Esophagus squamous epithelium (tissue), 5 donors: ENCODE measurements at places on chromosomes 7 and 10.

GRCh38 chr10:116708391-116708821, 34.0 kb downstream of the HSPA12A start:
- DNase-seq: no peak

GRCh38 chr7:7178081-7178480, 4.3 kb upstream of the C1GALT1 start:
- DNase-seq: no peak

DNA sequence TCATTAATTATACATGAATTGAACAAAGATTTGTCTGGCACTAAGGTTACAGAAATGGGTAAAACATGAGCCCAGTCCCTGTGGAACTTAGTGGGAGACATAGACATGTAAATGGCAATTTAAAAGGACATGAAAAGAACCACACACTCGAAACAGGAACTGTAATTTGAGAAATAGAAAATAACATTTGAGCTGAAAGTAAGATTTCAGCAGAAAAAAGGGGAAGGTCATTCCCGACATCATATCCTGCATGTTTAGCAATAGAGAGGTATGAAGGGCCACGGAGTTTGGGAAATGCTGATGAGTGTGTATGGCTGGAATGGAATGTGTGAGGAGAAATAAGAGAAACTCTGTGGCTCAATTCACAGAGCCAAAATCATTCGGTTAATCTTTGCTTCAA, 175.4 kb upstream of the AHR start:
- no peak for DNase-seq

GRCh38 chr10:75506930-75507329, 75.5 kb downstream of the LRMDA start:
- no peak for DNase-seq

- DNase-seq: no peak
These were observed 113.5 kb downstream of the RBM20 start for GRCh38 chr10:110757586-110757985.

GRCh38 chr10:88651101-88651551, 13.1 kb upstream of the LIPF start:
- no peak for DNase-seq

DNA sequence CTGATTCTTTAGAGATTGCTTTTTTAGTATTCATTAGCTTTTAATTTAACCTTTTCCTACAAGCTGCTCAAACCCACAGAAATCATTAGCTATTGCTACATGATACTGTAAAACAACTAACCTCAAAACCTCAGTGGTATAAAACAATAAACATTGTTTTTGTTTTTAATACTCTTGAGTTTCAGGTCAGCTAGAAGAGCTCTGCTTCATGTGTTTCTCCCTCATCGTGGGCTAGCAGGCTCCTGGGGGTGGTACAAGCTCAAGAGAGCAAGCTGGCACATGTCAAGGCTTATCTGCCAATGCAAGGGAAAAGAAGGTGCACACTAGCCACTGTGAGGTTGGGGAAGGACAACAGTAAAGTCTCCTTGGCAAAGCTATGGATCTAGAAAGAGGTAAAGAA, 232.9 kb upstream of the PHF14 start:
- no peak for DNase-seq

DNA sequence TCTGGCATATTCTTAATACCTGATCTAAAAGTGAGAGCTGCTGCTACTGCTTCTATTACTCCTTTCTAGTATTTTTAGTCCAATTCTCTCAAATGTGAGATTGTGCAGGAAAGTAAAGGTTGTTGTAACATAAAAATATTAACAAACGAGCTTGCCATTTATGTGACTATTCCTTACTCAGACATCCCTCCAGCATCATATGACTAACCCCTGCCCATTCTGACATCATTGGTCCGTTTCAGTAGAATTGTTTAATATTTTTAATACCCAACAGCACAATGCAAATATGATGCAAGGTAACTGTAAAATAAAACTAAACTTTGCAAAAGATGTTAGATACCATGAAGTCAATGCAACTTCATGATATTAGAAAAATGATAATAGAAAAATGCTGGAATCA, 83.6 kb downstream of the CFAP58 start:
- no peak for DNase-seq

GRCh38 chr10:6473901-6474370, 106.1 kb downstream of the PRKCQ start:
- no peak for DNase-seq

DNA sequence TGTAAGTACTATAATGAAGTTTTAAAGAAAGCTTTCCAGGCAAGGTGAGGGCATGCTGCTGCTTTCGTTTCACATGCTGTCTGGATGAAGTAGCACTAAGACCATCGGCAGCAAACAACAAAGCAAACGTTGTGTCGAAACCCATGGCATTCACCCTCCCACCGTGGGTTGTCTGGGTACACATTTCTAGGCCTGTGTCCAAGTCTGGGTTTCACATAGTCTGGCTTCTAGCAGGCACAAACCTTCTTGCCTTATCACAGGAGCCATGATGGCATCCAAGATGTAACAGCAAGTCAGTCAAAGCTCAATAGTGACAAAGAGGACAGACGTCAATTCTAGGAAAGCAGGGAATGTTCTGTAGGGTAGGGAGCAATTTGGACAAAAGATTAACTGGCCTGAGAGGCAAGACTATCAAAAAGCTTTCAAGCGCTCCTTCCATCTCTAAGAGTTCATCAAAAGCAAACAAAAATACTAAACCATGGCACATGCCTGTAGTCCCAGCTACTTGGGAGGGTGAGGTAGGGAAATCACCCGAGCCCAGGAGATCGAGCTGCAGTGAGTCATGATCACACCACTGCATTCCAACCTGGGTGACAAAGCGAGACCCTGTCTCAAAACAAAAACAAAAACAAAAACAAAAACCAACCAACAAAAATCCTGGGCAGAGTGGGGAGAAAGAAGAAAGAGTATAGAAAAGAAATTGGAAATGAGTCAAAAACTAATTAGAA, 42.7 kb downstream of the PAXIP1 start:
- DNase-seq: no peak

- no peak for DNase-seq
These were observed at the start of gene HOXA7 for GRCh38 chr7:27156508-27156898. TSS of gene HOXA7 (minus strand) at chr7:27156675. CDS start at chr7:27156545, 130 bp downstream.

DNA sequence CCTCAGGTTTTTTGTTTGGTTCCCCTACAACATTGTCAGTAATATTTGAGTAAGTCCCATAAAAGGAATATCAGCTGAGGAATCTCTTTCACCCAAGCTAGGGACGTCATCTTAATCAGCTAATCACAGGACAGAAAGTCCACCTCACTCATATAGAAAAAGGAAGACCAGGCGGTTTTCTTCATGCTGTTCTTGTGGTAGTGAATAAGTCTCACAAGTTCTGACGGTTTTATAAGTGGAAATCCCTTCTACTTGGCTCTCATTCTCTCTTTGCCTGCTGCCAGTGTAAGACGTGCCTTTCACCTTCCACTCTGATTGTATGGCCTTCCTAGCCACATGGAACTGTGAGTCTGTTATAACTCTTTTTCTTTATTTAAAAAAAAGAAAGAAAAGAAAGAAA, 308.1 kb upstream of the PFKP start:
- DNase-seq: no peak

- DNase-seq: no peak
These were observed 120.1 kb downstream of the WDFY4 start for GRCh38 chr10:48804740-48805182.

DNA sequence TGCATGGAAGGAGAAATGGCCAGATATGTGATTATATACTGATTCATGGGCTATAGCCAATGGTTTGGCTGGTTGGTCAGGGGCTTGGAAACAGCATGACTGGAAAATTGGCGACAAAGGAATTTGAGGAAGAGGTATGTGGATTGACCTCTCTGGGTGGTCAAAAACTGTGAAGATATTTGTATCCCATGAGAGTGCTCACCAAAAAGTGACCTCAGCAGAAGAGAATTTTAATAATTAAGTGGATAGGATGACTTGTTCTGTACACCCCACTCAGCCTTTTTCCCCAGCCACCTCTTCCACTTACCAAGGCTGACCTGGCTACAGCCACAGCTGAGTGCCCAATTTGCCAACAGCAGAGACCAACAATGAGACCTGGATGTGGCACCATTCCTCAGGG, 146.7 kb downstream of the GPR37 start:
- DNase-seq: no peak

DNA sequence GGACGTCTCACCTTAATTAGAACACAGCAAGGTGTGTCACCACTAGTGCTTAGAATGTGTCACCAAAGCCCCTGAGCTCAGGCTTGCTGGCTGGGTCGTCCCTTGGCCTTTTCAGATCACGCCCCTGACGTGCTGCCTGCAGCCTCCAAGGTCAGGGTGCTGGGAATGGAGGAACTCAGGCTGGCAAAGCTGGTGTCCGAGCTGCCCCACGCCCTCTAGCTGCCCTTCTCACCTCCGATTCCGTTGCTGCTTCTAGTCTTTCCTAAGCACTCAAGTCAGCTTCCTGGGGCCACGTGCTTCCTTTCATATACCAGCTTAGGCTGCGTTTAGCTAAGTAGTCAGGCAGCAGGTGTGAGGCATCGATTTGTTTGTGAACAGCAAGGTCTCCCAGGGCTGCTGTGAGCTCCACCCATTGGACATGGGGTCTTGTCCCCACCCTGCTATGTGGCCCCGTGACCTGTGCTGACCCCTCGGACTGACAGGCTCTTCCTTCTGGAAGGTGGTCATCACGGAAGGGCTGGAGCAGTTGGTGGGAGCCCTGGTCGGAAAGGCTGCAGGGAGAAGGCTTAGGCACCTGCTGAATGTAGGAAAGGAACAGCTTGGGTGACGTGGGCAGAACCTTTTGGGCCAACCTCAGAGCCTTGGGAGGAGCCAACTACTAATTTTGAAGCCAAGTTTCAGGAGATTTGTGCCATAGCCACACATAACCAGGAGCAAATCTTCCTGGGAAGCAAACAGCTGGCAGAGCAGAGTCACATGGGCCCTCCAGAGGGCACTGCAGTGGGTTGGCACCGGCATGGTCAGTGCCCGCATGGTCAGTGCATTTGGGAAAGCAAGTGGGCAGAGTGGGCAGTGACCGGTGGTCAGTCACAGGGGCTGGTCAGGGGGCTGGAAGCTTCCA, 28.8 kb downstream of the VIPR2 start:
- no peak for DNase-seq

DNA sequence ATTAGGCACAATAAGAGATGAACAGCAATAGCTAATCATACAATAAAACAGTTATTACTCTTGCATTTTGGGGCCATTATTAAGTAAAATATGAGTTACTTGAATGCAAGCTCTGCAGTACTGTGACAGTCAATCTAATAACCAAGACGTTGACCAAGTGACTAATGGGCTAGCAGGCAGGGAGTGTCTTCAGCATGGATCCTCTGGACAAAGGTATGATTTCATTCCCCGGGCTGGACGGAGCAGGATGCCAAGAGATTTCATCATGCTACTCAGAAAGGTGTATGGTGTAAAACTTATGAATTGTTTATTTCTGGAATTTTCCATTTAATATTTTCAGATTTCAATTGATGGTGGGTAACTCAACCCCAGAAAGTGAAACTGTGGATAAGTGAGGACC, 80.9 kb downstream of the SHH start:
- DNase-seq: no peak

- DNase-seq: no peak
These were observed 487.2 kb downstream of the RPS24 start for GRCh38 chr10:78520737-78521430.

GRCh38 chr10:132487241-132488135, 50.1 kb upstream of the INPP5A start:
- no peak for DNase-seq

DNA sequence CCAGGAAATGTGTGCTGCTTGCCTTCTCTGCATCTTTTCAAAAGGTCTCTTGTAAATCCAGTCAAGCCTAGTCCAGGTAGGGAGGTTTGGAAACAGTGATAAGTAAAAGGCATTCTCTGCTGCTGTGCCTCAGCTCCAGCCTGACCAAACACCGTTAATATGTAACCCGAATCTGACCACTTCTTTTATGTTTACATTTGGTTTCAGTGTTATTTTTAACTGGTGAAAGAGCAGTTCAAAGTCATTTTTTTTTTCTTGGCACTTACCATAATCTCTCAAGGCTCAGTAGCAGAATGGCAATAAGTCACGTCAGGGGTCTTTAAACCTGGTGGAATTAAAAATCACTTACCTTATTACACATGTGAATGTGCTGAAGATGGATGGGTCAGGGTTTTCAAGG, 216.8 kb downstream of the PTEN start:
- no peak for DNase-seq

DNA sequence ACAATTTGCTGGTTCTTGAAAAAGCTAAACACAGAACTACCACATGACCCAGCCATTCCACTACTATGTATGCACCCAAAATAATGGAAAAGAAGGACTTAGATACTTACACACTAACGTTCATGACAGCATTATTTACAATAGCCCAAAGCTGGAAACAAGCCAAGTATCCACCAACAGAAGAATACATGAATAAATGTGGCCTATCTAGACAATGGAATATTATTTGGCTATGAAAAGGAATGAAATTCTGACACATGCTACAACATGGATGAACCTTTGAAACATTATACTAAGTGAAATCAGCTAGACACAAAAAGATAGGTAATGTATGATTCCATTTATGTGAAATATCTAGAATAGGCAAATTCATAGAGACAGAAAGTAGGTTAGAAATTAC, 67.4 kb upstream of the EXOC4 start:
- DNase-seq: no peak

DNA sequence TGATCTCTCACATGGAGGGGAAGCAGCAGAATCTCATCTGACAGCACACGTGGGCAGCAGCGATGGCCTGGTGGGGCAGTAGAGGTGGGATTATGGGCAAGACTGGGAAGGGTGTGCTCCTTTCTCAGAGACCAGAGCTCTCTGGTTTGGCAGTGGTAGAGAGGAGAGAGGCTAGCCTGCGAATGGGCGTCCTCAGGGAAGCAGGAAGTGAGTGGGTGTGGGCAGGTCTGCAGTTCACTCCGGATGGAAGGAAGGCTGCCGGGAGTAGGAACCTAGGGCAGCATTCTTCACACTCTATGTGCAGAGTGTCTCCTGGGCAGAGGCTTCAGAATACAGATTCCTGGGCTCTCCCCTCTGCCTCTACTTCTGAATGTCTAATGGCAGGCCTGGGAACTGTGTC, 162.8 kb upstream of the BMPER start:
- DNase-seq: no peak

- no peak for DNase-seq
These were observed 45.5 kb downstream of the AOC1 start for GRCh38 chr7:150897502-150898474.

- no peak for DNase-seq
These were observed 107.4 kb downstream of the ARID5B start for GRCh38 chr10:62008946-62009345.

- DNase-seq: no peak
These were observed 45.1 kb downstream of the TMEM26 start for GRCh38 chr10:61408105-61408504.

DNA sequence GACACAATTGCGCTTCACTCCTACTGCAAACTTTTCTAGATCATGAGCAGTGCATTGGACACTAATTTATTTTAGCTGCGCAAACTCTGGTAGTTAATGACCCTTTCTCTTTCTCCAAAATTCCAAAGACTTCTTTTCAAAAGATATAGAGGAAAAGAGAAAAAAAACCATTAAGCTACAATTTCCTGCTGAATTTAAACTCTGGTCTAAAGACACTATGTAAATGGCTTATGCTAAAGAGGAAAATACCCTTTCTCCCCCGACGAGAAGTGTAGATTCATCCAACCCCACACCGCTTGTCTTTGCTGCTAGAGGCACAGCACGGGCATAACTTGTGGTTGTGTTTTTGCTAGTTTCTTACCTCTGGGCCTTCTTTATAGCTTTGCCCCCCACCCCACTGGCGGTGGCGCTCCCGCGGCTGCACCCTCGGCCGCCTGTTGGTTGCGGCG, 84.1 kb downstream of the SNX10 start:
- DNase-seq: no peak
